ENCODE measurements at places on chromosomes 2 and 18. TPM values are rescaled to one million over a fixed set of nuclear protein-coding genes. Genes with fewer than 3 reads are reported as not detected.

GRCh38 chr18:8734496-8734895 lies 29.1 kb downstream of the MTCL1 start:
- DNase-seq: no peak

- no peak for DNase-seq
These were observed 445.6 kb upstream of the SPRED2 start for GRCh38 chr2:65878011-65878340.

GRCh38 chr18:44859751-44860439 lies 179.2 kb downstream of the SETBP1 start:
- DNase-seq: no peak

GRCh38 chr18:39149211-39149806 lies 1583.7 kb upstream of the CELF4 start:
- DNase-seq: no peak

DNA sequence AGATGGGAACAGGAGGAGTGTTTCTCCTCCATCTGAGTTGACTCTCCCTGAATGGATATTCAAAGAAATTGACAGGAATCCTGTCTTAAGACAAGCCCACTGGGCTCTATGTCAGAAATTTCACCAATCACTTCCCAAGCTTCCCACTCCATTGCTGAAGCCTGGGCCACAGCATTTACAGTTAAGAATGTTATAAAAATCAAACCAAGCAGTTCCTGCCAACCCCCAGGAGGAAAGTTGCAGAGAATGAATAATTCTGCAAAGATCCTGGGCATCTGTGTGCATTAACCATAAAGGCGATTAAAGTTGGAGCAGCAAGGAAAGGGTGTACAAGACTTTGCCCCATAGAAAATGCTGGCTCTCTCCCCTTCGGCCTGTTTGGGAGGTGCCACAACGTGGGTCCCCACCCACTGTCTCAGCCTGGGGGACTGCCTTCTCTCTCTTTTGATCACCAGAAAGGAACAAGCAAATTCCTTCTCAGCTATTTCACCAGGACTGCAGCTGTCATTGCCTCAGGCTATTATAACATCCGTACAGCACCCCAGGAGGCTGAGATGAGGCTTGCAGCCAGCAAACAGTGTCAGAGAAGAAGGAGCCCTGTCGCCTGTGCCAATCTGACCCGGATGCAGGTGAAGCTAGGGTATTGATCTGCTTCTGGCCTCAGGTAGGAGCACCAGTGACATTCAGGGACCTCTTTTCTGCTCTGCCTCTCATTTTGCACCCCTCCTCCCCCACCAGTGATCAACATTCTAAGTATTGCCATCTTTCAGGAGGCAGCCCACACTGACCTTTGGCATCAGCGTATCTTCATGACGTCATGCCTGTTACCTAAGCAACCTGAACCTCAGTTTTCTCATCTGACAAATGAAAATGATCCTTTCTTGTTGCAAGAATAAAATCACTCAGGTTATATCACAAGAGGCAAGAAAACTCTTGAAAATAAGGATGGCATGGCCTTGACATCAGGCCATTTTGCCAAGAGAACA lies 219.0 kb downstream of the SH3BP4 start:
- DNase-seq: no peak

- DNase-seq: no peak
These were observed 1.1 kb upstream of the FRZB start for GRCh38 chr2:182867426-182868053.

DNA sequence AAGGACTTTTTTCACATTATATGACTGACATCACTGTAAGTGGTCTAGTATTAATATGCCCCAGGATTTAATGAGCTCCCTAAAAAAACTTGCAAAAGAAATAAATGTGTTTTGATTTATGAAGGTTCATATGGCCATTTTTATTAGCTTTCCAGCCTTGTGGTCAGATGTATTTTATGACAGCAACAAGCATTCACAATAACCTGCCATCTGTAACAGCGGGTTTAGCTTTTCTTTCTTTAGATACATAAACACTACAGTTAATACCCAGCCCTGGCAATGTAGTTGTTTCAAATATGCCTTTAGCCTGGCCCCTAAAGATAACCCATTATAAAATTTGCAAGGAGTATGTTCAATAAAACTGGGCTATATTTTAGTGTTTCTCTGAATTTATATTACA lies 1063.8 kb downstream of the SOCS6 start:
- no peak for DNase-seq

GRCh38 chr18:31931163-31931885 lies 11.6 kb downstream of the TRAPPC8 start:
- no peak for DNase-seq

GRCh38 chr2:68225119-68225632 lies 27.2 kb downstream of the PPP3R1 start:
- no peak for DNase-seq

GRCh38 chr2:142596334-142597088 lies 281.0 kb upstream of the KYNU start:
- no peak for DNase-seq

DNA sequence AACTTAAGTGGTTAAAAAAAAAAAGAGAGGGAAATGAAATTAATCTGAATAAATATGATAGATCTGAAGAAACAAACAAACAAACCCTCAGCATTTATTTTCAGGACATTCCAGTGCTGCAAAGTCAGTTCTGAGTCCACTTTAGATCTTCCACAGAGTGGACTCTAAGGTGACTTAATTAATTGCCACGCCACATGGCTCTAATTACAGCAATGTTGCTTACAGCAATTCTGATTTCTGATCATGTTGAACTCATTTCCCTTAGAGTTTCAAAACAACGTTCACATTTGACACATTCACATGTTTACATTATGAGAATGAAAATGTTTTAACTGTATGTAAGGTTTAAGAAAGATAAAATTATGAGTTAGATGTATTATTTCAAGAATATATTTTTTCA lies 38.6 kb upstream of the RASGRP3 start:
- no peak for DNase-seq

GRCh38 chr2:19540739-19541525 lies 182.5 kb upstream of the OSR1 start:
- DNase-seq: no peak

DNA sequence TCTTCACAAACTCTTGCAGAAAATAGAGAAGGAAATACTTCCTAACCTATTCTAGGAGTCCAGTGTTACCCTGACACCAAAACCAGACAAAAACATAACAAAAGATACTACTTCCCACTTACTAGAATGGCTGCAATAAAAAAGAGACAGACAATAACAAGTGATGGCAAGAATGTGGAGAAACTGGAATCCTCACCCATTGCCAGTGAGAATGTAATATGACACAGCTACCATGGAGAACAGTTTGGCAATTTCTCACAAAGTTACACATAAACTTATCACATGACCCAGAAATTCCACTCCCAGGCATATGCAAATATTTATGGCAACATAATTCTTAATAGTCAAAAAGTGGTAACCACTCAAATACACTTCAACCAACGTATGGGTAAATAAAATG lies 209.8 kb upstream of the CTAGE1 start:
- DNase-seq: no peak

- no peak for DNase-seq
These were observed 145.2 kb downstream of the DTNB start for GRCh38 chr2:25528173-25528572.

- DNase-seq: no peak
These were observed 12.4 kb downstream of the LAMA3 start for GRCh38 chr18:23701544-23702064.

DNA sequence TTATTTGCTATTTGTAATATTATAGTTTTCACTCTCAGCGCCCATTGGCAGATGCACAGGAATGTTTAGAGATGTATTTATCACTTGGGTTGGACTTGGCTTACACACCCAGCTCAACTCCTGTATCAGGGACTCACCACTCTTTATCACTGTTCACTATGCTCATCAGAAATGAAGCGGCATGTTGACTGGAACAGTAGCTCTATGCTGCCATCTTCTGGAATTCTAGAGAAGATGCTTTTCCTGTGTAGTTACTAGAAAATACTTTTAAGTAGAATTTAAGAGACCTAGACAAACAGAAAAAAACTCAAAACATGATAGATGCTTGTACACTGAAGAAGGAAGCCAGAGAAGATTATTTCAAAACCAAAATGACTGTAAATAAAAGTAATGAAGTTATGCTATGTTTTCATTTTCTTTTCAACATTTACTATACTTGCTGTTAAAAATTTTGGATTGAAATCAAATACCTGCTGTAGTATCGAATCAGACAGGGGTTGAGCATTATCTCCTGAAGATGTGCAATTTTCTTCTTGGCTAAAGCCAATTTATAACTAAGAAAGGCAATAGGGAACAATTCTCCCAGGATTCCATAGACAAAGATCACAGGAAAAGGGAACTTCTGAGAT lies 47.4 kb upstream of the NXPH2 start:
- DNase-seq: peak; percentile 51

GRCh38 chr18:44895176-44895798 lies 214.6 kb downstream of the SETBP1 start:
- DNase-seq: no peak

Gene RTP5
- not detected for total RNA-seq

Gene PLGLB1
- 1.3 TPM for total RNA-seq

Gene ST3GAL5
- 33.4 TPM for total RNA-seq

Gene KHK
- 3.1 TPM for total RNA-seq

Gene LOXL3
- total RNA-seq: 2.7 TPM

Gene TMEM17
- 2.5 TPM for total RNA-seq

Gene FAM110C
- 0.34 TPM for total RNA-seq

Gene MAPK4
- total RNA-seq: 0.05 TPM

Gene SRD5A2
- total RNA-seq: not detected
